ENCODE measurements at places on chromosomes 2 and 18. TPM values are rescaled to one million over a fixed set of nuclear protein-coding genes. Genes with fewer than 3 reads are reported as not detected.

- no peak for DNase-seq
Measured at GRCh38 chr2:156892467-156893281, 364.8 kb upstream of the GALNT5 start.

DNA sequence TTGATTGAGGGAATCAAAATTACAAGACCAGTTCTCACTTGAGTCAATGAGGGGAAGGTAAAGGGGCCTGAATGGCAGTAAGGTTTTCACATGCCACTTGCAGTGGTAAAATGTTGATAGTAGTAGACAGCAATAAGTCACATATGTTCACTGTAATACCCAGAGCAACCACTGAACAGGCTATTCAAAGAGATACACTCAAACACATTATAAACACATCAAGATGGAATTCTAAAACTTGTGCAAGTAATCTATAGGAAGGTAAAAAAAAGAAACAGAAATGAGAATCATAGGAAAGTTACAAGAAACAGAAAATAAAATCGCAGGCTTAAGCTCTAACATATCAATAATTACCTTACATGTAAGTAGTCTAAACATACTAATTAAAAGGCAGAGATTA lies 86.6 kb upstream of the AFF3 start:
- no peak for DNase-seq

DNA sequence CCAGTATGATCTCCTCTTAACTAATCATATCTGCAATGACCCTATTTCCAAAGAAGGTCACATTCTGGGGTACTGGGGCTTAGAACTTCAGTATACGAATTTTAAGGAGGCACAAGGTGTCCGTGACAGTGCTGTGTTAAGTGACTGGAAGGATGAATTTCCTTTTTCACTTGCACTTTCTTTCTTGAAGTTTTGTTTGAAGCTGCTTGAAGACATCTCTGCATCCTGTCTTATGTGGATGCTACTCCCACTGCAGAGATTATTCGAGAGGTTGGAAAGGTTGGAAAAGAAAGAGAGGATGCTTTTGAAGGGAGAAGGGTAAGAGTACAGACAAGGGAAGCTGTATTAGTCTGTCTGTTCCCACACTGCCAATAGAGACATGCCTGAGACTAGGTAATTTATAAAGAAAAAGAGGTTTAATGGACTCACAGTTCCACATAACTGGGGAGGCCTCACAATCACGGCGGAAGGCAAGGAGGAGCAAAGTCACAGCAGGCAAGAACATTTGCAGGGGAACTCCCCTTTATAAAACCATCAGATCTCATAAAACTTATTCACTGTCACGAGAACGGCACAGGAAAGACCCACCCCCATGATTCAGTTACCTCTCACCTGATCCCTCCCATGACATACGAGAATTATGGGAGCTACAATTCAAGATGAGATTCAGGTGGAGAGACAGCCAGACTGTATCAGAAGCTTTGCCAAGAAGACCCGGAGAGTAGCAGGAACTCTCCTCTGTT lies 3.6 kb upstream of the RNF144A start:
- no peak for DNase-seq

- no peak for DNase-seq
Measured at GRCh38 chr2:36403675-36404230, 48.2 kb downstream of the CRIM1 start.

C2orf78 gene
- not detected for polyA plus RNA-seq

STAT4 gene
- polyA plus RNA-seq = 13.0 TPM

G6PC2 gene
- polyA plus RNA-seq = not detected

Data from right cardiac atrium (tissue), 5 donors.